Activated CD8-positive, alpha-beta T cell treated with anti-CD3 and anti-CD28 coated beads for 36 hours (primary cell): ENCODE measurements at places on chromosomes 12 and 14.

DNA sequence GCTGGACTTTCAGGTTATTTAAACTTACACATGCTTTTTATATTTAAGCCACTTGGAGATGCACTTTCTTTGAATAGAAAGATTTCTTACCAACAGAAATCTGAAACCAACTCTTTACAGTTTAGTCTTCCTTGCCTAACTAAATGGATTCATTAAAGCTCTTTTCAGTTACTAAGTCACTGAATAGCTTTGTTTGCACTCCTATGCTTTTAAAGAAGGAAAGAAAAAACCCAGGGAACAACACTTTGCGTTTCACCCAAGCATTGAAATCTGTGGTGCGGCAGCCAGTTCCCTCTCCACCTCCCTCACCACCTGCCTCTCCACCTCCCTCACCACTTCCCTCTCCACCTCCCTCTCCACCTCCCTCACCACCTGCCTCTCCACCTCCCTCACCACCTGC is 70.3 kb downstream of the RIMBP2 start:
- H3K27ac ChIP-seq: no peak overlapping the region
- H3K4me3 ChIP-seq: no peak overlapping the region
- H3K27me3 ChIP-seq: no peaks in the 10 kb centered on the region

DNA sequence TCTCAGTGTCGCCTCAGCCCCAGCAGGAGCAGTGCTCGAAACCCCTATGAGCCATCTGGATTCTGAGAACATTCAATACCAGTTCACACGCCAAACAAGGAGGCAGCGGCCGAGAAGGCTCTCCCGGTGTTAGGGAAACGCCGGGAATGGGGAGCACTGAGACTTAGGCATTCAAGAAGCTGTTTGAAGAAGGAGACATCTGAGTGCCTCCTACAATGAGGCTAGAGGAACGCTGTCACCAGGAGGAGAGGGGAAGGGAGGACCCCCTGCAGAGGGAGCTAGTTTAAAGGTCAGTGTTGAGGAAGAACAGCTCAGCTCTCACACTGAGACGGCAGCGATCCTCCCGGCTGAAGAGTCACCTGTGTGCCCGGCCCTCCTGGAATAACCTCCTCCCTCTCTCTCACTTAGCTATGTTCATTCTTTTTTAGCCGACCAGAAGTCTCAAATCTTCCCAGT is 69.9 kb downstream of the SERPINA3 start:
- H3K4me3 ChIP-seq: no peak overlapping the region
- peaks cover 6% of the 10 kb centered on the region for H3K27me3 ChIP-seq
- H3K4me1 ChIP-seq: no peaks in the 10 kb centered on the region
- DNase-seq: no peak
- no peak overlapping the region for H3K27ac ChIP-seq

- no peak overlapping the region for H3K27ac ChIP-seq
- no peak for DNase-seq
- H3K27me3 ChIP-seq: peaks cover 2% of the 10 kb centered on the region
- no peaks in the 10 kb centered on the region for H3K36me3 ChIP-seq
Observed at GRCh38 chr12:66072135-66072534, 58.4 kb downstream of the LLPH start.

DNA sequence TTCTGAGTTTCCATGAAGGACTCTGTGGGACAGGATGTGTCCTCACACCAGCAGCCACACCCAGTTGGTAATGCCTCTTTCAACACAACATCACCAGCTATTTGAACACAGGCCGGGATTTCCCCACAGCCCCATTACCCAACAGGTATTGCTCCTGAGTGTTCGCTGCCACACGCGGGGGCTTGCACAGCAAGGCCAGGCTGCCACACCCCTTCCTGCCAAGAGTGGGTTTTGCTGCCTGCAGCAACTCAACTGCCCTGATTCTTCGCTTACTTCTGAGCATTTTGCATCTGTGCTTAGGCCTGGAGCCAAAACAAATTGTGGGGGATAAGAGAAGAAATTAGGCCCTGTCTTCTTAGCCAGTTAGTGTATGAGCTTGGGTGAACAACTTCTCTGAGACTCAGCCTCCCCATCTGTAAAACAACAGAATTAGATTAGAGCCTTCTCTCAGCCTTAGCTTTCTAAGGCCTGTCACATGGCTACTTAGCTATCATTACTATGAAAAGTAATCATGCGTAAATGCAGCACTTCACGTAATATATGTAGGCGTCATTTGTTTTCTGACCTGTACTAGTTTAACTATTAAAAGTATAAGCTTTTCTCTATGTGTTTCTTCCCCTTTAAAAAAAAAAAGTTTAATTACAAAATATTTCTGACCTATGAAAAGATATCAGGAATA is 20.0 kb downstream of the CKAP4 start:
- H3K27me3 ChIP-seq: peaks cover 2% of the 10 kb centered on the region
- peak; percentile 78 for DNase-seq
- H3K36me3 ChIP-seq: no peaks in the 10 kb centered on the region
- no peak overlapping the region for H3K4me3 ChIP-seq
- H3K4me1 ChIP-seq: peaks cover 11% of the 10 kb centered on the region
- peak overlapping the region; percentile 55 for H3K27ac ChIP-seq

DNA sequence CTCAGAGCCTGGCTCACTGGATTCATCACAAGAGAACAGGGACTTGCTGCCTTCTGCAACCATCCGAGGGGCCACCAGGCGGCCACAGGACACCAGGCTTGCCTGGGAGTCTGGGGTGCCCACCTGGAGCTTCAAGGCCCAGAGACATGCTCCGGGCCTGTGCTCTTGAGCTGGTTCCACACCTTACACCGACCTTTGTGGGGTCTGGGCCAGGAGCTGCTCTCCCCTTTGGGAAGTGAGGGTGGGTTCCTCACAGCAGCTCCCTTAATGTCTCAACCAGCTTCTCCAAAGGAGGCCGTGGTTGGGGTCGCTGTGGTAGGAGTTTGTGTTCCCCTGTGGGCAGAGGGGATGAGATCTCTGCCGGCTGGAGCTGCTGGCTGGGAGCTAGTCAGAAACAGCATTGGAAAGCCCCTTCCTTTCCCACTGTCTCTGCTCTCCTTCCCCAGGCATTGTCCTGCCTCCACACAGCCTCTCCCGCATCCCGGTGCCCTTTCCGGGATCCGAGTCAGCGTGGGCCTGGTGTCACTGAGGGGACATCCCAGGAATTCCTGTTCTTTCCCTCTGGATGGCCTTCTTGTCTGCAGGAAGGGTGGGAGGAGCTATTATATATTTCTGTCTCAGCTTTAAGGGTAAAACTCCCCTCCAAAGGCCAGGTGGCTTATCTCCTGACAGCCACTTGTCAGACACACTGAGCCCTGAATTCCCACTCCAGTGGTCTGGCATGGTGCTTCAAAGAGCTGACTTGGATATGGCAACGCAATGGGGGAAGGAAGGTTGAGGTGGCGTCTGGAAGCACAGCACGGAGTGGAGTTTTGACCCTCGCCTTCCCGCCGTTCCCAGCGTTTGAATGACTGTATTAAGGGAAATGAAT is 5.1 kb upstream of the PAPLN start:
- H3K27ac ChIP-seq: no peak overlapping the region
- peak; percentile 38 for DNase-seq
- H3K4me3 ChIP-seq: no peak overlapping the region
- peaks cover 4% of the 10 kb centered on the region for H3K4me1 ChIP-seq
- H3K27me3 ChIP-seq: peaks cover 43% of the 10 kb centered on the region

GRCh38 chr12:107912421-107913004 is 138.0 kb downstream of the ASCL4 start:
- no peak overlapping the region for H3K27ac ChIP-seq
- peak; percentile 74 for DNase-seq
- H3K27me3 ChIP-seq: peaks cover 40% of the 10 kb centered on the region
- H3K4me3 ChIP-seq: peak overlapping the region; percentile 68
- H3K4me1 ChIP-seq: peaks cover 3% of the 10 kb centered on the region

GRCh38 chr14:95675486-95675885 is 10.7 kb upstream of the TCL1B start:
- no peak for DNase-seq
- H3K36me3 ChIP-seq: no peaks in the 10 kb centered on the region
- H3K4me3 ChIP-seq: no peak overlapping the region
- no peak overlapping the region for H3K27ac ChIP-seq
- no peaks in the 10 kb centered on the region for H3K4me1 ChIP-seq

- no peak overlapping the region for H3K4me3 ChIP-seq
- peaks cover 9% of the 10 kb centered on the region for H3K27me3 ChIP-seq
- no peak for DNase-seq
- H3K4me1 ChIP-seq: no peaks in the 10 kb centered on the region
Observed at GRCh38 chr14:58091883-58092630, 60.0 kb downstream of the ARMH4 start.

GRCh38 chr12:102874819-102875218 is 42.2 kb downstream of the PAH start:
- H3K4me1 ChIP-seq: no peaks in the 10 kb centered on the region
- no peak for DNase-seq
- no peaks in the 10 kb centered on the region for H3K36me3 ChIP-seq
- H3K4me3 ChIP-seq: no peak overlapping the region
- no peak overlapping the region for H3K27ac ChIP-seq
- peaks cover 3% of the 10 kb centered on the region for H3K27me3 ChIP-seq

GRCh38 chr14:65482757-65483438 is 70.4 kb downstream of the FUT8 start:
- peaks cover 43% of the 10 kb centered on the region for H3K36me3 ChIP-seq
- peaks cover 67% of the 10 kb centered on the region for H3K4me1 ChIP-seq
- no peak overlapping the region for H3K4me3 ChIP-seq
- no peak overlapping the region for H3K27ac ChIP-seq
- no peak for DNase-seq

GRCh38 chr12:114404926-114405518 is 922 bp downstream of the TBX5 start:
- H3K4me3 ChIP-seq: no peak overlapping the region
- no peak for DNase-seq
- H3K36me3 ChIP-seq: peaks cover 2% of the 10 kb centered on the region
- H3K27ac ChIP-seq: no peak overlapping the region
- peaks cover 87% of the 10 kb centered on the region for H3K27me3 ChIP-seq

GRCh38 chr12:104462931-104463339 is 6.2 kb downstream of the CHST11 start:
- H3K27ac ChIP-seq: peak overlapping the region; percentile 84
- peak; percentile 71 for DNase-seq
- peaks cover 18% of the 10 kb centered on the region for H3K36me3 ChIP-seq
- no peaks in the 10 kb centered on the region for H3K27me3 ChIP-seq
- peak overlapping the region; percentile 59 for H3K4me3 ChIP-seq

DNA sequence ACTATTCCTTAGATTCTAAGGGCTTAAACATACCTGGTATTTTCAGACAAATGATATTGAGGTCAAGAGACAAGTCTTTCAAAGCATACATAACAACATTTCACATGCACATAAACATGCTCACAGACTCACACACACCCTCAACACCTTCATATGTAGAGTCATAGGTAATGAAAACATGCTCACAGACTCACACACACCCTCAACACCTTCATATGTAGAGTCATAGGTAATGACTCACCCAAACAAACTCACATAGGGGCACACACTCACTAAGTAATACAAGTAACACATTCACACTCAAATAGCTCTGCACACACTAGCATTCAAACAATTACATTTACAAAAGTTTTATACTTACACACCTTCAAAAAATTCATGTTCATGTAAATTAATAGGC is 975.5 kb downstream of the TMEM121 start:
- peak overlapping the region; percentile 0 for H3K27ac ChIP-seq
- no peak for DNase-seq
- H3K27me3 ChIP-seq: peaks cover 1% of the 10 kb centered on the region
- H3K4me3 ChIP-seq: no peak overlapping the region
- H3K36me3 ChIP-seq: no peaks in the 10 kb centered on the region

DNA sequence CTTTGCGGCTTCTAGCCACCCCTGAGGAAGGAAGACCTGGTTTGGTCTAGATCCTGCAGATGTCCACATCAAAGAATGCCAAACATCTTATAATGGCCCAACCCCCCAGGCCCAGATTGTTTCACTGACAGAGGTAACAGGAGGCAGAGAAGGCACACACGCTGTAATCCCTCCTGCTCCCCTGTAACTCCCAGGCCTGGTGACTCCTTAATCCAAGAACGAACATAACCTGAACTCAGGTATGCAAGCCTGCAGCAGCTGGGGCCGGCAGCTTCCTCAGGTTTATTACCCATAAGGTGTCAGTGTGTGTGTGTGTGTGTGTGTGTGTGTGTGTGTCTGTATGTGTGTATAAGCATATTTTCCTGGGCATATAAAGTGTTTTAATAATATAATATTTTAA is 52.7 kb downstream of the ERH start:
- H3K4me1 ChIP-seq: no peaks in the 10 kb centered on the region
- no peak overlapping the region for H3K27ac ChIP-seq
- H3K36me3 ChIP-seq: no peaks in the 10 kb centered on the region
- no peak overlapping the region for H3K4me3 ChIP-seq
- peaks cover 2% of the 10 kb centered on the region for H3K27me3 ChIP-seq
- no peak for DNase-seq

GRCh38 chr12:16300122-16300521 is 22.6 kb upstream of the SLC15A5 start:
- no peaks in the 10 kb centered on the region for H3K4me1 ChIP-seq
- H3K36me3 ChIP-seq: no peaks in the 10 kb centered on the region
- no peak for DNase-seq
- H3K4me3 ChIP-seq: no peak overlapping the region
- no peaks in the 10 kb centered on the region for H3K27me3 ChIP-seq

GRCh38 chr12:2384029-2384386 is 331.2 kb downstream of the CACNA1C start:
- peaks cover 4% of the 10 kb centered on the region for H3K27me3 ChIP-seq
- no peaks in the 10 kb centered on the region for H3K36me3 ChIP-seq
- no peak for DNase-seq
- no peak overlapping the region for H3K27ac ChIP-seq
- no peak overlapping the region for H3K4me3 ChIP-seq

GRCh38 chr12:132471011-132471857 is 18.7 kb upstream of the FBRSL1 start:
- peak; percentile 56 for DNase-seq
- peaks cover 1% of the 10 kb centered on the region for H3K27me3 ChIP-seq

GRCh38 chr12:10171973-10172728 is at the start of gene OLR1:
OLR1 (minus strand) TSS chr12:10172132; CDS start chr12:10172077, 55 bp downstream.
- H3K27ac ChIP-seq: no peak within 1 kb of the TSS
- DNase-seq: no peak
- no peak within 1 kb of the TSS for H3K4me3 ChIP-seq

DNA sequence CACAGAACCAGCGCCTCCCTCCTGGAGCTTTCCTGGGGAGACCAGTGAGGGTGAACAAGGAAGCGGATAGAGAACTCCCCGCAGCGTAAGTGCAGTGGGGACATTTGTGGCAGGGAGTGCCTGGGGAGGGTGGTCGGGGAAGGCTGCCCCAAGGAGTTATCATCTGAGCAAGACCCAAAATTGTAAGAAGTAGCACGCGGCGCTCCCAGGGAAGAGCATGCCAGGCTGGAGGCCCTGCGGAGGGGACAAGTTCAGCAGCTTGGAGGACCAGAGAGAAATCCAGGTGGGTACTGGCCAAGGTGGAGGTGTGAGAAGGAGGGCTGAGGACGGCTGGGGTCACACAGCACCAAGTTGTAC is 46.2 kb upstream of the RIMBP2 start:
- no peak for DNase-seq
- H3K36me3 ChIP-seq: no peaks in the 10 kb centered on the region
- peaks cover 3% of the 10 kb centered on the region for H3K27me3 ChIP-seq

GRCh38 chr14:72758993-72759392 is 134.9 kb downstream of the DPF3 start:
- peaks cover 4% of the 10 kb centered on the region for H3K36me3 ChIP-seq
- H3K4me1 ChIP-seq: no peaks in the 10 kb centered on the region
- no peak overlapping the region for H3K27ac ChIP-seq
- no peak overlapping the region for H3K4me3 ChIP-seq
- H3K27me3 ChIP-seq: no peaks in the 10 kb centered on the region
